Activated T-helper 1 cell treated with Interleukin-2 at 50 U/mL for 16 hours (primary cell): ENCODE measurements at places on chromosomes 7 and 10.

- no peak for DNase-seq
These were observed 15.4 kb downstream of the YWHAG start for GRCh38 chr7:76343294-76343930.

- no peak for DNase-seq
These were observed 39.6 kb downstream of the C10orf71 start for GRCh38 chr10:49338604-49339003.

- DNase-seq, result no peak
These were observed 280.2 kb upstream of the IMMP2L start for GRCh38 chr7:111842491-111842890.

GRCh38 chr7:108413782-108414492, 42.3 kb downstream of the NRCAM start:
- DNase-seq, result no peak

DNA sequence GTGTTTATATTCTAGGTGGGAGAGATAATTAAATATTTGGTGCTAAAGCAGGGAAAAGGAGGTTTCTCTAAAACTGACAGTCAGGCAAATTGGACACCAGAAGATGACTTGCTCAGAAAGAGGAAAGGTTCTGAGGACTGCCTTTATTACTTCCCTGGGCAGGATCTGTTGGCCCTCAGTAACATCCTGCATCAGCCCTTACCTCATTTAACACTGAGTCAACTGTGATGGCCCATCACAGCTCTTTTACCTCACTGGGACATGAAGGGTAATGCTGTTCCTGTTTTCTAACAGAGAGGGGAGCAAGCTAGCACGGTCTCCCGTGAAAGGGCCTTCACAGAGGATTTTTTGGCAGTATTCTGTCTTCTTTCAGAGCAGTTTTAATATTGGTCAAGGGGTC, 12.0 kb downstream of the PPP1R17 start:
- DNase-seq, result no peak

DNA sequence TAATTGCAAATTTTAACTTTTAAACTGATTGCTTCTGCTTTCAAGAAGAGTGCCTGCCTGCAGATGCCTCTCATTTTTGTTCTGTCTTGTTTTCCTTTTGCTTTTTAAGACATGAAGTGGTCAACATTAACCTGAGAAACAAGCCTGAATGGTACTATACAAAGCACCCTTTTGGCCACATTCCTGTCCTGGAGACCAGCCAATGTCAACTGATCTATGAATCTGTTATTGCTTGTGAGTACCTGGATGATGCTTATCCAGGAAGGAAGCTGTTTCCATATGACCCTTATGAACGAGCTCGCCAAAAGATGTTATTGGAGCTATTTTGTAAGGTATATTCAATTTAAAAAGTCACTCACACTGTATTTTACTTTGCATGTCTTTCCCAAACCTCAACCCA, 8.8 kb downstream of the GSTO2 start:
- DNase-seq, result no peak

- DNase-seq, result no peak
These were observed 1.5 kb upstream of the OGDH start for GRCh38 chr7:44604941-44605340.

DNA sequence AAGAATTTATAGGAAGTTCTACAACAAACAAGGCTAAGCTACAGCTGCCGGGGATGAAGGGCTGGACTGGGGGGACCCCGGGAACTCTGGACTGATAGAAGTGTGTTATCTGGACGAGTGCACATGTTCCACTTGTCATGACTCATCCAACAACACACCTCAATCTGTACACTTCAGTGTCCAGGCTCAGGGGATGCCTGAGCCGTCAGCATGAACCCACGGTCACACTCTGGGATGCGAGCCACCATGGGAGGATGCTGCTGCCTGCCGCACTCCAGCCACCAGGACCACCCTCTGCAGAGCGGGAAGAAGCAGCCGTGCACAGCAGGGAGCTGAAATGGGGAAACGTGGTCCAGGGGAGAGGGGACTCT, 67.5 kb downstream of the MAD1L1 start:
- DNase-seq, result no peak

DNA sequence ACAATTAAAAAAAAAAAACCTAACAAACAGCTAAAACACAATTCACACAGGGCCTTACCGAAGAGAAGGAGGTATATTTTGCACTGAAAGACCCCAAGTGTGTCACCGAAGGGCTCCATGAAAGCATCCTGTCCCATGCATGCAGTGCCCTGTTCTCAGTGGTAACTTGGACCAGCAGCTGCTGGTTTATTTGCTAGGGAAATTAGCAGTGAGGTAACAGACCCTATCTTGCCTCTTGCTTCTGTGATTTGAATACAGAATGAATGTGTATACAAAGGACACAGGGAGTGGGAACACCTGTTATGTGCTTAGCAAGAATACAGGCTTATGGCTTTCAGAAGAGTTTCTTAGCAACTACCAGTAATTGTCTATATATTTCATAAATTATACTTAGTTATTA, at the start of gene HEPACAM2:
Gene HEPACAM2 (minus strand): TSS at position 160 of the 400 bp plus-strand sequence.
- no peak for DNase-seq

DNA sequence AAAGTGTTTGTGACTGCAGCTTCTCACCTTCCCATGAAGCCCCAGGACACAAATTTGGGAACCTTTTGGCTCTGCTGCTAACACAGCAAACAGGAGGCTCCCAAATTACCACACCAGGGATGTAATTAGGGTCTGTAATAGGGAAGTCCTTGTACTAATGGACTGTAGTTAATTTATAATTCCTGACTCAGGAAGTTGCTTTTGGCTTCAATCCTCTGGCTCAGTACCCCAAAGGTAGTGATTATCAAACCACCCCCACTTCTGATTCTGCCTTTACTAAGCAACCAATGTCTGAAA, 3.8 kb upstream of the MALSU1 start:
- no peak for DNase-seq

DNA sequence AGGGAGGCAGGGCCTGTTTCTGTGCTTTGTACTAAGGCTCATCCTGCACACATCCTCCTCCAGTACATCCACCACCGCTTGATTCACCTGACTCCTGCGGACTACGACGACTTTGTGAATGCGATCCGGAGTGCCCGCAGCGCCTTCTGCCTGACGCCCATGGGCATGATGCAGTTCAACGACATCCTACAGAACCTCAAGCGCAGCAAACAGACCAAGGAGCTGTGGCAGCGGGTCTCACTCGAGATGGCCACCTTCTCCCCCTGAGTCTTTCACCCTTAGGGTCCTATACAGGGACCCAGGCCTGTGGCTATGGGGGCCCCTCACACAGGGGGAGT, 10.2 kb downstream of the NDST2 start:
- DNase-seq, result no peak

- no peak for DNase-seq
These were observed 20.0 kb downstream of the UNC5B start for GRCh38 chr10:71232089-71232998.

DNA sequence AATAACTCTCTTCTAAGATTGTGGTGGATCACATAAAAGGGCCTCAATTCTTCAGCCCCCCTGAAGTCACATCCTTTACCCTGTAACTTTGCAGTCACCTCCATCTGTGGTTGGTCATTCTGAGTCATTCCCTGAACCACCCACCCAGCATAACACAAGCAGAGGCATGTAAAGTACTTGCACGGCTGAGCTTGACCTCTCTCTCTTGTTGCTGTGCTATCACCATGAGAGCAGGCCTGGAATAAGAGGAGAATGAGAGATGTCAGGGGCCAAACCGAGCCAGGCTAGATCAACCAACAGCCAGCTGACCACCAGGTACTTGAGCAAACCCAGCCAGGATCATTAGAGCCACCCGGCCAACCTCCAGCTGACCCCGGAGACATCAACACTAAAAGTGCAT, 13.5 kb upstream of the STK17A start:
- DNase-seq, result no peak

DNA sequence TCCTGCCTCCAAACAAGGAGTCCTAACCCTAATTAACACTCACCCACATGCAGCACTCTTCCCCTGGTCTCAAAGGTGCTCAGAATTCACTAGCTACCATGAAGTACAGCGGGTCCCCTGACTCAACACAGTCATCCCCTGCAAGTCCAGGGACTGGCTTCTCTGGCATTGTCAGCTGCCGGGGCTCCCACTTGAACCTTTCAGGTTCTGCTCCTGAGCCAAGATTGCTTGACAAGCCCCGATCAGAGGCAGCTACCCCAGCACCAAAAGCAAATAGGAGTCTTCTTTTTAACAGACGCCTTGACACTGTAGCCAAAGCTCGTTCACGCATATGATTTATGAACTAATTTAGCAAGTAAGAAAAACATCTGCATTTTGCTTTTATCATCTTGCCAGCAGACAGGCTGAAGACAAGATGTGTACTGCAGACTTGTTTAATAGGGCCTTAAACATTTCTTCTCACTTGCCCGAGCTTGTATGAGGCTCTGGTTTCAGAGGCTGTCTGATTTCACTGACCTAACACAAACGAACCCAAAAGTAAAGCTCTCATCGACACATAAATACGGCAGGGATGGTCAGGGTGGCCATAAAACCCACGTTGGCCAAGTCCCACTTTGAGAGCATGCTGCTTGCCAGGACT, 67.6 kb upstream of the ADAM12 start:
- no peak for DNase-seq

- DNase-seq, result no peak
These were observed 236.2 kb downstream of the DNAJB9 start for GRCh38 chr7:108805808-108806397.

GRCh38 chr10:58948303-58948702, 228.1 kb upstream of the PHYHIPL start:
- no peak for DNase-seq

DNA sequence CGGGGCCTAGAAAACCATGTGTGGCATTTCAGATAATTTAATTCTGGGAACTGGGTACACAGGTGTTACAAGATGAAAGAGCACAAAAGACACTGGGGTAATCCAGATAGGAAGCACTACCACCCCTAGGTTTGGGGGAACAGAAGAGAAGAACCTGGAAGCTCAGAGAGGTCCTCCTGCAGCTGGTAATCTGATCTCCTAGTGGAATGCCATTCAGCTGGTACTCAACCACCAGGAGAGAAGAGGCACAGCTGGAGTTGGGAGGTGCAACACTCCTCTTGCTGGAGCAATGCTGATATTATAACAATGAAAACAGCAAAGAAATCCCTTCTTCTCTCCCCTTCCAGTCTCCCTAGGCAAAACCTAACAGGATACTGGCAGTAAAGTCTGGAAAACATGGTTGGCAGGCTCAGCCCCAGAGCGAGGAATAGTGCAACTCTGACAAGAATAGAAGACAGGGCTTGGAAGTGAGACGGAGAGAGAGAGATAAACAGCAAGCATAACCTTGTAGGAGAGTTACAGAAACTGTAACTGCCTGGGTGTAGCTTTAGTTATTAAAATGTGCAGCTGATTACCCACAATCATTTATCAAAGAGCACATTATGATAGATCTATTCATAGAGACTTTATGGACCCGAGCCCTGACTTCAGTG, 35.0 kb downstream of the NRF1 start:
- no peak for DNase-seq
